ENCODE measurements at places on chromosomes 1 and 21. TPM values are rescaled to one million over a fixed set of nuclear protein-coding genes. Genes with fewer than 3 reads are reported as not detected.

Gene KCNN3
- 0.05 TPM for total RNA-seq

Gene KRTAP12-3
- total RNA-seq: not detected

Gene GIPC2
- 0.02 TPM for total RNA-seq

Gene PRAMEF1
- total RNA-seq: not detected

Gene RCC1
- total RNA-seq: 86.1 TPM

Gene ADAMTSL4
- total RNA-seq: 3.0 TPM

Gene HCRTR1
- not detected for total RNA-seq

Gene S100A11
- 1,668 TPM for total RNA-seq

Gene PBX1
- total RNA-seq: 24.8 TPM

Gene TRIM67
- 0.21 TPM for total RNA-seq

Gene ZBTB40
- total RNA-seq: 5.9 TPM

Gene TMEM125
- total RNA-seq: not detected

Gene SPRR2F
- total RNA-seq: not detected

Gene GNB1
- total RNA-seq: 194 TPM

Gene BRINP3
- total RNA-seq: not detected

Gene KCNA2
- 0.01 TPM for total RNA-seq

Gene SGIP1
- not detected for total RNA-seq

Gene ODF2L
- total RNA-seq: 9.0 TPM

Gene FCRLA
- 0.03 TPM for total RNA-seq

Gene KCND3
- 0.04 TPM for total RNA-seq

Gene BMP8B
- 4.2 TPM for total RNA-seq

Gene ELAVL4
- total RNA-seq: not detected

Gene CHRM3
- 0.28 TPM for total RNA-seq

Gene PTPRU
- total RNA-seq: 7.0 TPM

Gene PODN
- total RNA-seq: not detected

Gene NCF2
- total RNA-seq: 2.3 TPM

Gene MYOG
- total RNA-seq: not detected

Gene S100A2
- total RNA-seq: 26.2 TPM

Gene PCNX2
- 12.0 TPM for total RNA-seq

Gene SNRNP40
- total RNA-seq: 50.5 TPM

Gene OR6K3
- total RNA-seq: not detected

All from A549 treated with CpdA at 1 μM for 4 hours (cell line).